ENCODE measurements at places on chromosomes 16 and 17. TPM values are rescaled to one million over a fixed set of nuclear protein-coding genes. Genes with fewer than 3 reads are reported as not detected.

DNA sequence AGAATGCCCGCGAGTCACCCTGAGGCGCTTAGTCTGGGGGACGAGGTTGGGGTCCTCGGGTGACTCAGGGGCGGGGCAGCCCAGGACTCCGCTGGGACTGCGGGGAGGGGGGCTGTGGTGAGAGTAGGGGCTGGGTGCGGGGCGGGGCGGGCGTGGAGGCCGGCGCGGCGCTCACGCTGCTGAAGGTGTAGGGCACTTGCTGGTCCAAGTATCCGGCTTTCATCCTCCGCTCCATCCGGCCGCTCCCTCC is 832 bp downstream of the ETV4 start:
- H3K36me3 ChIP-seq, result no peaks in the 10 kb centered on the region
- peak overlapping the region; percentile 56 for H3K4me3 ChIP-seq
- peak overlapping the region; percentile 56 for H3K27ac ChIP-seq
- peaks cover 35% of the 10 kb centered on the region for H3K4me1 ChIP-seq
- peaks cover 86% of the 10 kb centered on the region for H3K27me3 ChIP-seq
- DNase-seq, result no peak

- no peaks in the 10 kb centered on the region for H3K36me3 ChIP-seq
- no peaks in the 10 kb centered on the region for H3K4me1 ChIP-seq
- H3K27me3 ChIP-seq, result peaks cover 7% of the 10 kb centered on the region
Measured at GRCh38 chr17:77930780-77931768, 27.4 kb upstream of the TNRC6C start.

GRCh38 chr16:85573696-85574641 is 39.2 kb upstream of the GSE1 start:
- peaks cover 81% of the 10 kb centered on the region for H3K4me1 ChIP-seq
- peak overlapping the region; percentile 6 for H3K4me3 ChIP-seq
- no peaks in the 10 kb centered on the region for H3K27me3 ChIP-seq
- no peak for DNase-seq
- H3K27ac ChIP-seq, result peak overlapping the region; percentile 72

Gene PLCG2
- total RNA-seq, result 14.1 TPM
